ENCODE measurements at places on chromosomes 1 and 21.
A peak's percentile ranks its signal among the peaks of the same experiment; 100 is the strongest.

- peak; percentile 33 for DNase-seq
These were observed 627 bp downstream of the CERS2 start for GRCh38 chr1:150973836-150974579.

DNA sequence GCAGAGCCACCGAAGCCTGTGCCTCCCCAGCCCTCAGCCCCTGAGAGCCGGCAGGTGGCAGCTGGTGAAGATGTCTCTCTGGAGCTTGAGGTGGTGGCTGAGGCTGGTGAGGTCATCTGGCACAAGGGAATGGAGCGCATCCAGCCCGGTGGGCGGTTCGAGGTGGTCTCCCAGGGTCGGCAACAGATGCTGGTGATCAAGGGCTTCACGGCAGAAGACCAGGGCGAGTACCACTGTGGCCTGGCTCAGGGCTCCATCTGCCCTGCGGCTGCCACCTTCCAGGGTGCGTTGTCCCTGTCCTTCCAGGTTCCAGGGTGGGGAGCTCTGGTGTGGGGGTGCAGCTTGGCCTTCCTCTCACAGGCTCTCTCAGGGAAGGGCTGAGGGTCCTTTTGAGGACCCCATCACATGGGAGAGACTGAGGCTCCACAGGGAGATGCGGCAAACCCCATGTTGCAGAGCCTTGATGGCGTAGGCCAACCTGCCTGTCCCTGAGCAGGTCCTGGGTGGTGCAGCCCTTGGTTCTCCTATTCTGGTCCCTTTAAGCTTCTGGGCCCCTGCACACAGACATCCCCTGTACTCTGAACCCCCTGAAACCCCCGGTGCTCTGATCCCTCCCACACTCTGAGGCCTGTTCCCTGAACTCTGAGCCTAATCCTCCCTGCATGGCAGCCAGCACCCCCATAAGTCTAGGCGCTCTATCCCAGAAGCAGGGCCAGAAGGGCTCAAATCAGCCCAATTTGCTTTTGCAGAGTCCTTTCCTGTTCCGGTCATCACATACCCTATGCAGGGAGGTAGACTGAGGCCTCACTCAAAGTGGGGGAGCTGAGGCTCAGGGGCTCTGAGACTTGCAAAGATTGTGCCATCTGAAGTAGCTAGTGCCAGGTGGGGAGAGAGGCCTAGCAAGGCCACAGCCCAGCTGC lies 88.5 kb downstream of the TRIM11 start:
- no peak for DNase-seq

DNA sequence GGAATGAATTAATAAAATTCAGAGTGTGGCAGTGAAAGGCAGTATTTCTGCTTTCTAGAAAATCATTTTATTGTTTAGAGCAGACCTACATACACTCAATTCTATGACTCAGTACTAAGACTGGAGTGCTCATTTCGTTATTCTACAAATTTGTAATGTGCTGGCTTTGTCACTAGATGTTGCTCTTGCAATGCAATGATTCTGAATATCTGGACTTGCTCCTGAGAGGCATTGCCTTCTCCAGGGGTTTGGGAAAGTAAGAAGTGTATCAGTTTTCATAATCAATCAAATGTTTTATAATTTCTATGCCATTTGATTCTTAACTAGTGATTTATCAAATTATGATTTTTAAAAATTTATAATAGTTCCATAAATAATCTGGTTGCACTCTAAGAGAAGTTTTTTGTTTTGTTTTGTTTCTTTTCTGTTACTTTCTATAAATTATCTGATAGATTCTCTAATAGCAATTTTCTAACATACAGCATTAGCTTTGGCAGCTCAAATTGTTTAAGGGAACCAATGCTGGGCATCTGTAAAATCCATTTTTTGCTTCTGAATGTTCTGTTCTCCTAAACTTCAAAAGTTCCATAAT lies 280.5 kb upstream of the SGIP1 start:
- no peak for DNase-seq

- DNase-seq: no peak
These were observed 5.1 kb upstream of the TMCO4 start for GRCh38 chr1:19804831-19805251.

GRCh38 chr1:6083801-6084446 lies 38.2 kb downstream of the KCNAB2 start:
- DNase-seq: no peak

- no peak for DNase-seq
These were observed 62.2 kb upstream of the TINAGL1 start for GRCh38 chr1:31514117-31514516.

DNA sequence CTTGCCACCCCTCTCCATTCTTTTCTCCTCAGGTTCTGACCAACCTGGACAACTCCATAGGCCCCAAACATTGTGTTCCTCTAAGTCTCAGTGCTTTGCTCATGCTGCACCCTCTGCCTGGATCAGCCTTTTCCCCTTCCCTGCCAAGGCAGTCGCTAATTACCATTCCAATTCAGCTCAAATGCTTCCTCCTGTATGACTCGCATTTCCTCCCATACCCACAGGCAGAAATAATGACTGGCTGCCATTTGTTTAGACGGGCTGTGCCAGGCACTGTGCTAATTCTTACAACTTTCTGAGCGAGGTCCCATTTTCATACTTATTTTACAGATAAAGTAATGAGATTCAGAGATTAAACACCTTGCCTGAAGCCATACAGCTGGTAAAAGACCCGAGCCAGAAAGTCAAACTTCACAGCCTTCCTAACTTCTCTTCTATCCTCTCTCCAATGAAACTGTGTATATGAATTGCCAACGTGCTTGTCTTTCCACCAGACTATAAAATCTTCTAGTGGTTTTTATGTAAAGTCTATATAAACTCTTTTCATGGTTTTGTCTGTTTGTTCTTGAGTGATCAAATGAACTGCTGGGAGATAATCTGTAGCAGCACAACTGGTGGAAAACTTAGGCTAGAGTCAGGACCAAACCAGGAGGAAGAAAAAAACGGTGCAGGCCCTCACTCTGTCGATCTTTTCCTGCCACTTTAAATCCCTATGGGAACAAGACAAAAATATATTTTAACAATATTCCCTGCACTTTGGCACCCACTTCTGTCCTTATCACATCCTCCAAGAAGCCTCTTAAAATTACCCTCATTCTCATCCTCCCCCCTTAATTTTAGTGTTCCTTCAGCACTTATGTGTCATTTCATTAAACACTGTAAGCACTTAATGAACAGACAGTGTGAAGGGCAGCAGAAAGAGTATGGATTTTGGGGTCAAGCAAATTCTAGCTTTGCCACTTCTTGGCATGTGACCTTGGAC lies 33.7 kb downstream of the RAB3B start:
- DNase-seq: no peak

- DNase-seq: no peak
These were observed 96.3 kb downstream of the GPATCH2 start for GRCh38 chr1:217534566-217534965.

GRCh38 chr21:40333731-40334130 lies 466.5 kb downstream of the PCP4 start:
- DNase-seq: no peak

DNA sequence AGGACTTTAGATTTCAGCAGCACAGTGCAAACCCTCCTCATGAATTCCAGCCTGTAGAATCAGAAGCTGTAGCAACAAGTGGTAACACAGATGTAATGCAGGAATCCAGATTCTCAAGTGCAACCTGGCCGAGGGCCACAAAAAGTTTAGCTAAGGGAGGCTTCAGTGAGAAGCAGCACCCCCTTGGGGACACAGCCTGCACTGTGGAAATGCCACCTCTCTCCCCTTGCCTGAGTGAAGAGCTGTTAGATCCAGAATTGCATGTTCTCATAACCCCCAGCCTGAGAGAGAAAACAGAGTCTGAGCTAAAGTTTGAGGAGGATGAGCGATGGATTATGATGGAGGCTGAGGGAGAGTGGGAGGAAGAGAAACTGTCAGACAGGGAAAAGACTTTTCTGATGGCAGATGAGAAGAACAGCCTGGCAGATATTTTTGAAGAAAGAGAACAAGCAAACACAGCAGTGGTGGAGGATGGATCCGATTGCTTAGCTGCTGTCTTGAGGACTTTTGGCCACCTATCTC lies 80.5 kb upstream of the BMP8A start:
- peak; percentile 40 for DNase-seq

GRCh38 chr1:214792527-214793186 lies 189.7 kb downstream of the CENPF start:
- DNase-seq: no peak

DNA sequence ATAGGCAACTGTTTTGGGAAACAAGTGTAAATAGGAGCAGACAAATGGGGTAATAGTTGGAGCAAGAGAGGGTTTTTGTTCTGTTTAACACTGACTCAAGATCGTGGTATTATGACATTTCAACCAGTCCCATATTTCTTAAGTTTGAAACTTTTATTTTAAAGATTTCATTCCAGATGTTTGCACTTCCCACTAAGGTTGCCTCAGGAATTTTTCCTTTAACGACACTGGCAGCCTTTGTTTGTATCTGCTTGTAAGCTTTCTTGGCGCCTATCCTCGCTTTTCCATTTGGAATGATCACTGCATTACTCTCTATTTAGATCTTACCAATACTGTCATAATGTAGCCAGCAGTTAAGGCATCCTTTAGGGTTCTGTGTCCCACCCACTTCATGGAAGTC lies 67.7 kb downstream of the ALG6 start:
- DNase-seq: no peak

- DNase-seq: no peak
These were observed 31.7 kb downstream of the SLC37A1 start for GRCh38 chr21:42545317-42545716.

GRCh38 chr1:66978201-66978600 lies 53.4 kb downstream of the MIER1 start:
- DNase-seq: no peak

GRCh38 chr1:67429528-67430357 lies 459 bp downstream of the SERBP1 start:
- peak; percentile 25 for DNase-seq

GRCh38 chr1:43901196-43901961 lies 32.2 kb upstream of the ARTN start:
- DNase-seq: no peak

- no peak for DNase-seq
These were observed 253.8 kb upstream of the HOOK1 start for GRCh38 chr1:59560807-59561450.

DNA sequence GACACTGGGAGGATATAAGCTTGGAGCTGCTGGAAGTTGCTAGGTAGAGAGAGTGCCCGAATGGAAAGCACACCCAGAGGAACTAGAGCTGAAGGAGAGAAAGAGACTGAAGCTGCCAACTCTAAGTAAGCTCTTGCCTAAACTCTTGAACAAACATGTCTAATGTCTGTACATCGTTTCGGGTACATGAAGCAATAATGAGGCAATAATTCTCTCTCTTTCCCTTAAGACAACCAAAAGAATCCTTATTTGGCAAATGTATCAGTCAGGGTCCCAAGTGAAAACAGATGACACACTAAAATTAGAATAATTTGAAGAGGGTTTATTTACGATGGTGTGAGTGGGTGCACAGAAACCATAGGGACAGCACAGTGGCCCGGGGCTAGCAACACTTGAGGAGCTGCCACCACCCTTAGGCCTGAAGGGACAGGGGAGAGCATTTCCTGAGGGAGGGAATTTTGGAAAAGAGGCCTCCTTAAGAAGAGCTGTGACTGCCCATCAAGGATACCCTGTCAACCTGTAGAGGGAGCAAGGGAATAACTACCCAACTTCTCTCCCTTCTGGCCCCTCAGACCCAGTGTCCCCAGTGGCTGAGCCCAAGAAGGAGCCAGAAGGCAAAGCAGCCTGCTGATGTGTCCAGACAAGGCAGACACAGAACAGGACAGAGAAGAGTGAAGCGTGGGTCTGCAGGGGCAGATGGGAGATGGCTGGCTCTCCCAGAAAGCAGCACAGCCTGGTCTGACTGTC lies 36.1 kb upstream of the KHDRBS1 start:
- no peak for DNase-seq

DNA sequence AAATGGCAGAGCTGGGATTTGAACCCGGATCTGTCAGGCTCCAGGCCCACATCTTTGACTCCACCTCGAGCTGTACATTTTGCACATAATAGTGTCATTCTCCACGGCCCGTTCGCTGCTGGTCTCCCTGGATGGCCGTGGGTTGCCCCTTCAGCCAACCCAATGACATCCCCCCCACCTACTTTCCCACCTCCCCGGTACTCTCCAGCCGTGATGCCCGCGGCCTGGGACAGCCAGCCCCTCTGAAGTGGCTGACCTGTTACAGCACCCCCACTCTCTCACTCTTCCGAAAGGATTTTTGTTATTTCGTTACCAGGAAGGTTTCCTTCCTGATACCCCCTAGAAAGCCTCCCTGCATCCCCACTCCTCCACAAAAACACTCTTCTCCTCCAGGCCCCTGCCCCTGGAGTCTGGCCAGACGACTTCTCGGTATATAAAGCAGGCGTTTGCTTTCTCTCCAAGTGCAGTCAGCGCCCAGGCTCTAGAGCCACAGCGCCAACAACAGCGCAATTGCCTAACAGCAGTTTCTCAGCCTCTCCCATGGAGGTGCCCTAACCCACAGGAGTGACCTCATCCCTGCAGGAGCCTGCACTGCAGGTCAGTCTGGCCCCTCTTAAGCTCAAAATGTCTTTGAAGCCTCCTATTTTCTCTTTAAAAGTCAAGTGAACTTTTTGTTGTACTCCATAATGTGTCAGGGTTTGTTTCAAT lies 14.5 kb upstream of the GJB5 start:
- DNase-seq: no peak

GRCh38 chr1:13651279-13651678 lies 48.7 kb upstream of the PRDM2 start:
- no peak for DNase-seq

- DNase-seq: peak; percentile 37
These were observed 683 bp downstream of the LRRC8D start for GRCh38 chr1:89821322-89822108.

DNA sequence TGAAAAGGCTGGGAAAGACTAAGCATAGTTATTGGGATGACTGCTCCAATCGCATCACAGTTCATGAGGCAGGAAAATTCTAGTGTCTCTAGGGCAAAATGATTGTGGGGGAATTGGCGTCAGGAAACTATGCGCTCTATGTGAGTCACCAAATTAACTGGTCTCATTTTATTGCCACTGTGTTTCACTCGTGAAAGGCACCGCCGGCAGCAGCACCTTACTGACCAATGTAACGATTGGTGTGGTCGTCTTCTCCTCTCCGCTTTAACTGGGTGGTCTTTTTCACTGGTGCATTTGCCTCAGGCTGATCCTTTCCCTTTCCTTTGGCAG lies 83.5 kb downstream of the SPAG17 start:
- no peak for DNase-seq

Data from stimulated activated CD4-positive, alpha-beta T cell treated with anti-CD3 and anti-CD28 coated beads, Interleukin-1b, Interleukin-23, amount 100 ng/mL, for 4 hours (primary cell).